NCI-H1417 (cell line): ENCODE measurements at places on chromosomes 13 and 19.

DNA sequence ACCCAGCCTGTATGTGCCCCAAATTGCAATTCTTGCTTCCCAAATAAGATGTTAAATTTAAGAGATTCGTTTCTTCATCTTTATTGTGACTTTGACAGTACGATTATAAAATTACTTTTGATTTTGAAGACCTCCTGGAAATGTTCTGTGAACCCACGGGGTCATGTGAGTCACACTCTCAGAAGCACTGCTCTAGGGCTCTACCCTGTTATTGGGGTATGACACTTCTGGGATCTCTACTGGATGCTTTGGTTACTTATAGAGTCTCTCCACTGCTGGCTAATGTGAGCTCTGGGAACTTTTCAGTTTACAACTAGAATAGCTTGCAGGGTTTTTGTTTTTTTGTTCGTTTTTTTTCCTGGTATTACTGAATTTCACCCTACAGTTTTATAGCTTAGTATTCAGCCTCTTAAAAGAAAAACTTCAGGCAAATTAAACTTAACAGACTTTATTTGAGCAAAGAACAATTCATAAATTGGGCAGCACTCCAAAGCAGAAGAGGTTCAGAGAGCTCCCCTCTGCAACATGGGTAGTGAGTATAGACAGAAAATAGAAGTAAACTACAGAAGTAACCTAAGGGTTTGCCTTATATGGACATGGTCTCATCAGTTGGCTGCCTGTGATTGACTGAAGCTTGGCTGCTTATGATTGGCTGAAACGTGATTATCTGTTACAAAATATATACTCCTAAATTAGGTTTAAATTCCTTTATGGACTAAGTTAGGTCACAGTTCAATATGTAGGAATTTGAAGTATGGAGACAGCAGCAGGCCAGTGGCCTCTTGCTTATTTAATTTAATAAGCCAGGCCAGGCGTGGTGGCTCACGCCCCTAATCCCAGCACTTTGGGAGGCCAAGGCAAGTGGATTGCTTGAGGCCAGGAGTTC lies 28.5 kb upstream of the PSPC1 start:
- DNase-seq: no peak

DNA sequence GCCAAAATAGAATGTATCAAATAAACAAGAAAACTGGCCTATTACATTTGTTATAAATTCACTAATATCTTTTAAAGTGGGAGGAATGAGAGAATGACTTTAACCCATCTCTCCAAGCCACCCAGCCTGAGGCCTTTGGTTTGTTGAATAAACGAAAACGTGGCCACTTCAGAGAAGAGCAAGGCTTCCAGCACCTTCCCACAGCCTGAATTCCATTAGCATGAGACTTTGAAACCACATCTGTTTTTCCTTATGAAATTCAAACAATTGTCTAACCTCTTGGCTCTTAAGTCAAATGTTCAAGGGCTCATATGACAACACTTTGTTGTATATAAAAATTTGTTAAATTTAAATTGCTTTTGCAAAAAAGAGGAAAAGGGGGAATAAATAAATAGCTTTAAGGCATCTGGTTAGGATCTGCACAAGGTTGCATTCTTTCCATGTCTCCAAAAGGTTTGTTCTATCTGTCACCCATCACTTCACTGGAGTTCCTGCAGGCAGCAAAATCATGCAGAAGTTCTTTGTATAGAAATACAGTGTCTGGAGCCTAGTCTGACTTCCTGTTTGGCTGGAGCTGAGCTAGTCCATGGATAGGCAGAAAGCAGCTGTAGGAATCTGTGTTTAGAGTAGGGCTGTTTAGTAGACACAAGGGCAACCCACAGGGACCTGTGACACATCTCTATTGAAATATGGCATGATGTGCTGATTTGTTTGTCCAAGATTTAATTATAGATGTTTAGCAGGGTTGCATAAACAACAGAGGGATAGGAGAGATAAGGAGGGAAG lies 502.3 kb downstream of the KCTD12 start:
- peak; percentile 69 for DNase-seq

DNA sequence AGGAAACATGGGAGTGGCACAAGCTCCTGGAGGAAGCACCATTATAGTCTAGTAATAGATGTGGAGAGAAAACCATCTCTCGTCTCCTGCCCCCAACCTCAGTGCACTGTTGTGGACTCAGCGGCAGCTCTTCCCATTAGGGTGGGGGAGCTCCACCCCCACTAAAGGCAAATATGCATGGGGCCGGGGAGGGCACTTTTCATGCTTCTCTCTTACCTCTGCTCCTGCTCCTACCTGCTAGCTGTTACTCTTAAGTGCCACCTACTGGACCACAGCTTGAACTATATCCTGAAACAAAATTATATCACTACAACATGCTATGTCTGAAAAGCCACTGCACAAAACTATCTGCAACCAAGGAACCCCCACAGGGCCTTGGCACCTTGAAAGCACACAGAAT lies 112.6 kb upstream of the DACH1 start:
- DNase-seq: no peak

DNA sequence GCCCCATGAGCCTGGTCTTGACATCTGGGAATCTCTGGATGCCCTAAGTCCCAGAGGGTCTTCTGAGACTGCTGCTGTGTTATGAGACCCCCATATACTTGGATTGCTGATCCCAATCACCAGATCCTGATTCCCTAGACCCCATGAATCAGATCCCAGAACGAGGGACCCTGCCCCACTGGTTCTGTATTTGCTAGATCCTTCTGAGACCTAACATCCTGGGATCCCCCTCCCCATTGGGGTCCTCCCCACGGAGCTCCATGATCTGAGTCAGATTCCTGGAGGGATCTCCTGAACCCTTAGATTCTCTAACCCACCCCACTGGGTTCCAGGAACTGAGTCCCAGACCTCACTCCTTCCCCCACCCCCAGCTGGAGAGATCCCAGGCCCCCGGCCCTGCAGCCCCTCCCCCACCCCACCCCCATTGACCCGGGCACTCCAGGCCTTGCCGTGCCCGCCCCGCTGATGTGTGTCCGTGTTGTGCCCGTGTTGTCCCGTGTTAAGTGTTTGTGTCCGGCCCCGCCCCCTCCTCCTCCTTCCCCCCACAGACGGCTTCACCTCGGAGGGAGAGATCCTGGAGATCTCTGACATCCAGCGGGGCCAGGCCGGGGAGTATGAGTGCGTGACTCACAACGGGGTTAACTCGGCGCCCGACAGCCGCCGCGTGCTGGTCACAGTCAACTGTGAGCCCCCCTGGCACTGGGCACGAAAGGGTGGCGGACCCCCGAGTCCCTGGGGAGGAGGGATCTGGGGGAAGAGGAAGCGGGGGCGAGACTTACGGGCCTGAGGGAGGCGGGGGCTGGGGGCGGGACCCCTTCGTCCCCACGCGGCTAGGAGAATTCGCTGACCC lies 15.0 kb downstream of the IGLON5 start:
- no peak for DNase-seq

DNA sequence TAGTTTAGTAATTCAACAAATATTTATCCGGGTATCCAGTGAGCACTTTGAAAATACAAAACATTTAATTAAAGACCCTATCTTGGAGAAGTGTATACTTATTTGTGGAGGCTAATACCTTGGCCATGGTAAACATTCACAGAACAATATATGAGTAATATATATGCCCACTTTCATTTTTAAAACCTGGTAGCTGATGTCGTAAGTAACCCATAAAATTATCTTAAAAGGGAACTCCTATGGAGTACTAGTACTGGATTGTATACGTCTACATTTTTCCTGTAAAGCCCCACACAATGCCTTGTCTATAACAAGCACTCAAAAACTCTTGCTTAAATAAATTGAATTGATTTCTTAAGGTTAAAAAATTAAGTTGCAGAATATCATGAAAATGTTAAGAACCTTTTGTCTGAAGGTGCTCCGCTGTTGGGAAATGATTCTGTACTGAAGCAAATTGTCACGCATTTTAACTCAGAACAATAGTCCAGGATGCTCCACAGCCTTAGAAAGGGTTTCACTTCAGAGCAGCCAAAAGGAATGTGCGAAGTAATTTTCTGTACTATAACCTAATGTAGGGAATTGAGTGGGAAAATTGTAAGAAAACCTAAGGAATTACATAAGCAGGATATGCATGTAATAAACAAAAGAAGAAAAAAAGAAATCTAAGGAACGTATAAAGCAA lies 58.9 kb upstream of the C1QTNF9 start:
- no peak for DNase-seq

- DNase-seq: no peak
These were observed 498.7 kb downstream of the DACH1 start for GRCh38 chr13:71368336-71368735.

- no peak for DNase-seq
These were observed 665 bp downstream of the ZNF497 start for GRCh38 chr19:58361900-58362271.

DNA sequence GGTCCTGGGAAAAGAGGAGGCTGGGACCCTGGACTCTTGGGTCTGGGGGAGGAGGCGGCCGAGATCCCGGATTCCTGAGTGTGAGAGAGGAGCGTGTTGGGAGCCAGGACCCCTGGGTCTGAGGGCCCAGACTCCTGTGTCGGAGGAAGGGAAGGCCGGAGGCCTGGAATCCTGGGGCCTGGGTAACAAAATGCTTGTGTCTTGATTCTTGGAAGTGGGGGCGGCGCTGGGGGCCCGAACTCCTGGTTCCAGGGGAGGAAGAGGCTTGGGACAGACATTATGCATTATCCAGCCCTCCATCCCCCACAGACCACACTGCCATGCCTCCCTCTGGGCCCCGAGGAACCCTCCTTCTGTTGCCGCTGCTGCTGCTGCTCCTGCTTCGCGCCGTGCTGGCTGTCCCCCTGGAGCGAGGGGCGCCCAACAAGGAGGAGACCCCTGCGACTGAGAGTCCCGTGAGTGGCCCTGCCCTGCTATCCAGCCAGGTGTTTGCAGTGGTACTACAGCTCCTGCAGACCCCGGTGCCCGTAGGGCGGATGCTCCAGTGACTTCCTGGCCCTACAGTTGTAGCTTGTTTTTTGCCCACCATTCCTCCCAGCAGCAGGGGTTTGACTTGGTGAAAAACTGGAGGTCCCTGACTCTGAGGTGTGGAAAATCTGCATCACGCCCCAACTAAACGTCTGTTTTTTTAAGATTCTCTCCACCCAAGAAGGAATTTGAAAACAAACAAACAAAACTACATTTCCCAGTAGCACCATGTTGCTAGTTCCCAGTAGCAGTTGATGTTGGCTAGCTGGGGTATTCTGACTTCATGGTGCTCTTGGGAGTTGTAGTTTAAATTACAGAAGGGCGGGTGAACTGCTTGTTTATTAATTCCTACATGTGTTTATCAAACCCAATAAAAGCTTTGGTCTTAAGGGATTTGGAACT lies 630 bp downstream of the NUCB1 start:
- DNase-seq: no peak

GRCh38 chr13:48653472-48653939 lies at the start of gene CYSLTR2:
Gene CYSLTR2, plus strand, starts transcription at chr13:48653929. Its CDS starts 52,889 bp downstream, at chr13:48706818.
- DNase-seq: peak; percentile 24

DNA sequence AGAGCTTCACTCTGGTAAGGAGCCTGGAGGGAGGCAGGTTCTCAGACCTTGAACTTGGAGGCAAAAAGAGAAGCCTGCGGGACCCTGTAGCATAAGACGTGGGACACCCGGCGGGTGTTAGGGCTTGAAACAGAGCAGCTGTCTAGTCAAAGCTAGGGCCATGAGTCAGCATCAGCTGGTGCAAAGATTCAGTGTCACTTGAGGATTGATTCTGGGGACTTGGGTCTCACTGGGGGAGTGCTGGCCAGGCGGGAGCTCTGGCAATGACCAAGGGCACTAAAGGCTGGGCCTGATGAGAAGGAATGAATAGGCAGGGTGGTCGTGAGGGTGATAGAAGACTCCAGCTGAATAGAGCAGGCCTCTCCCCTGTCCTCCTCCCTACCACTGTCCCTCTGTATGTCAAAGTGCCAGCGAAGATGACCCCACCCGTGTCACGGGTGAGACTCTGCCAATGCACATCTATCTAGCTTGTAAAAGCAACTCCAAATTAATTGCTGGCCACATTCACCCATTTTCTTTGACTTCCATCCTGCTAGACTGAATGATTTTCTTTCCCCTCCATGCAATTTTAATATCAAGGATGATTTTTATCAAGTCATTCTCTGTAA lies 97.1 kb downstream of the MBNL2 start:
- DNase-seq: no peak

DNA sequence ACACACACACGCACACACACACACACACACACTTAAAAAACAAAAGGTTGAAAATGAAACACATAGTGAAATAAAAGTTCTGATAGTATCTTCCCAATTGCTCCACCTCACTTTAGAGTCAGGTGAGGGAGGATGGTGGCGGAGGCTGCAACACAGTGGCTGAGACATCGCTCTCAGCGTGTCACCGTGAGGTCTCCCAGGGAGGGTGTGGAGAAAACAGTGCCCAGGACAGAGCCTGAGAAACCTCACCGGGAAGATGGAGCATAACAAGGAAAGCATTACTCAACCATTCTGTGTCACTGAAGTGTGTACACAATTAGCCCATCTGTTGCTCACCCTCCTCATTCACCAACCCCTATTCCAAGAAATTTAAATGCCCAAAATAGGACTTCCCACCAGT lies 111.4 kb upstream of the USP29 start:
- DNase-seq: no peak

GRCh38 chr13:47186471-47186870 lies 289.6 kb upstream of the HTR2A start:
- no peak for DNase-seq

DNA sequence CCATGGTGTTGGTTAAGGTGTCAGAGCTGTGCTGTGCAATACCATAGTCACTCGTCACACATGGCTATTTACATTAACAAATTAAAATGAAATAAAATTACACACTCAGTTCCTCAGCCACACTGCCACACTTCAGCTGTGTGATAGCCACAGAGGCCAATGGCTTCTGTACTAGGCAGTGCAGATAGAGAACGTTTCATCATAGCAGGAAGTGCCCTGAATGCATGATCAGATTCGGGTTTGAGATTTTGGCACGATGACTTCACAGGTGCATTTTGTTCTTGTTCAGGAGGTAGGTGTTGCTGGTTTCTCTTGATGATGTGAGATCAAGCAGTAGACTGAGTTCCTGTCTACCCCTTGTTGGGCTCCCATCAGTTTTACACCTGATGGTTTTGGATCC lies 6.5 kb downstream of the ARMC6 start:
- DNase-seq: no peak

- DNase-seq: peak; percentile 69
These were observed 665 bp downstream of the TUBGCP3 start for GRCh38 chr13:112587212-112587763.

DNA sequence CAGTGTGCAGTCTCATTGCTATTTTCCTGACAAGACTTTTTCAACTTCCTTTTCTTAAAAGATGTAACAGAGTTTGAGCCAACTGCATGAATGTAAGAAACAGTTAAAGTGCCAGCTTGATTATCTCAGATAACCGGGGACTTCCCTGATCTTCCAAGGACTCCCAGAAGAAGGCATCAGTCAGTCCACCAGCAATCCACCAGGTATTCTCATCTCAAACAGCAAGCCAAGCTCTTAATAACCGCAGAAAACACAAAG lies 350.1 kb downstream of the LIG4 start:
- no peak for DNase-seq
